Colonic mucosa (tissue), 4 donors: ENCODE measurements at places on chromosomes 4 and X.

- no peak for DNase-seq
Observed at GRCh38 chr4:73761856-73762255, 21.5 kb downstream of the CXCL8 start.

DNA sequence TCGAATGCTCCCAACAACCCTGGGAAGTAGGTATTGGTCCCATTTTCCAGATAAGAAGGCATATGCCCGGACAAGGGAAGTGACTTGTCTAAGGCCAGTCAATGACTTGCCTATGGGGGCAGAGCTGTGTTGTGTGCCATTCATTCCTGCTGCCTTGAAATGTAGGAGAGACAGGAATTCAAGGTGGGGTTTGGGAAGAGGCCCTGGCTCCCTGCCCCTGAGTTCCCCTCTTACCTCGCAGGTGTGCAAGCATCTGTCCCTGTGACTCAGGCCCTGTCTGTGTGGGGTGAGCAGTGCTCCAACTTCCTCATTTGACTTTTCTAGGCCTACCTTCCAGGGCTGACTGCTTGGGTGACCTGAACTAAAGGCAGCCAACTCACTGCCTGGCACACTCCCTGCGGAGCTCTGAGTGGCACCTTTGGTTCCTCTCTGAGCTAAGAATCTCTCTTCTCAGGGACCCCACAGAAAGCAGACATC lies 5.1 kb downstream of the EFNB1 start:
- DNase-seq: peak; percentile 56

GRCh38 chr4:80540349-80540748 lies 204.8 kb downstream of the CFAP299 start:
- no peak for DNase-seq

DNA sequence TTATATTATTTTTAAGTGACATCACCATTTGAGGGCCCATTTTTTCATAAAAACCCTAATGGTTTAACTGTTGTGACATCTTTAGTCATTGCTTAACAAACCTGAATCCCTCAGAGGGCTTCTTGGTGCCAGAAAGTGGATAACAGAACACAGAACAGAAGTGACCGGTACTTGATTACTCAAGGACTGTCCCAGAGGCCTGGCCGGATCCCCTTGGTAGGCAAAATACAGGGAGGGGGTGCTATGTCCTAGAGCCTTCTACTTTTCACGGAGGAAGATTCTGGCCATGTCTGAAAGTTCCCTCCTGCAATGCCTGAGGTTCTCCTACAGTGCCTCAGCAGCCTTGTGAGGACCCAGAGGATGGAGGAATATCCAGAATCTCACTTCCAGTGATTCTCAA lies 94.3 kb upstream of the DCLK2 start:
- DNase-seq: no peak

GRCh38 chr4:179145746-179146525 lies 1703.7 kb upstream of the AGA start:
- no peak for DNase-seq

DNA sequence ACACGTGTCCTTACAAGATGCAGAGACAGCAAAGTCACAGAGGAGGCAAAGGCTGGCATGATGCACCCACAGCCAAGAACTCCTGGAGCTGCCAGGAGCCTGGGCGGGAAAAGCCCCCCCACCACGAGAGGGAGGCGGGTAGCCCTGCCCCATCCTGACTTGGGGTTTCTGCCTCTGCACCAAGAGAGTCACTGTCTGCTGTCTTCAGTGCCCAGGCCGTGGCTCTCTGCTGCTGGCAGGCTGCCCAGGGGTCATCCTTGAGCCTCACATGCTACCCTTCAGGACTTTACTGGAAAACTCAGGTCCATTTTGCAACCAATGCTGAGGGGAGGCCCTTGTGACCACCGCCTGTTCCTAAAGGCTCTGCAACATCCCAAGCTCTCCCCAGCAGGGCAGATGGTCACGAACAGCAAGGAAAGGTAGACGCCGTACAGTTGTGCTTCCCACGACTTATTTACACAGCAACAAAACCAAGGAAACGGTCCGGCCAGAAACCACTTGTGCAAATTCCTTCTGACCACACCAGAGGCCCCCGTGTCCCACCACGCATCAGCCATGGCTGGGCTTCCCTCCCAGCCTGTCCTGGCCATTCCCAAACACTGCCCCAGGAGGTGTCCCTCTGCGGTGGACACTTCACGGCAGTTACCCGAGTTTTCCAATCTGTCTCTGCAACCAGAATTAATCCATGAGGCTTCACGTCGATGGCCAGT lies 56.9 kb downstream of the ACOX3 start:
- no peak for DNase-seq

- DNase-seq: no peak
Observed at GRCh38 chr4:15521442-15522039, 51.9 kb downstream of the CC2D2A start.

- no peak for DNase-seq
Observed at GRCh38 chr4:165210566-165210965, 3.2 kb downstream of the KLHL2 start.

DNA sequence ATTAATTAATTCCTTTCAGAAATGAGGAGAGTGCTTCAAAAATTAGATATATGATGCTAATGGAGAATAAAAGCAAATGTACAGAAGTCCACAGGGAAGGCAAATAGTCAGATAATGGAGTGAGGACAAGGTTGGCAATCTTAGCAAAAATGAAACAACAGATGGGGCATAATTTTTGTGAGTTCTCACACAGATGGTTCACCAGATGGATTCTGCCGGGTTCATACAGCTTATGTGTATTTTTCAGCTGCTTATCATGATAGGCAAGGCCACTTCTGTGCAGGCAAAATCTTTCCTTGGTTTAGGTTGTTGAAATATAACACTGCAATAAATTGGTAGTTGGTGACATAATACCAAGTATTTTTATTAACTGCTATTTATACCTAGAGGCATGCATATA lies 1539.0 kb upstream of the IGFBP7 start:
- no peak for DNase-seq

DNA sequence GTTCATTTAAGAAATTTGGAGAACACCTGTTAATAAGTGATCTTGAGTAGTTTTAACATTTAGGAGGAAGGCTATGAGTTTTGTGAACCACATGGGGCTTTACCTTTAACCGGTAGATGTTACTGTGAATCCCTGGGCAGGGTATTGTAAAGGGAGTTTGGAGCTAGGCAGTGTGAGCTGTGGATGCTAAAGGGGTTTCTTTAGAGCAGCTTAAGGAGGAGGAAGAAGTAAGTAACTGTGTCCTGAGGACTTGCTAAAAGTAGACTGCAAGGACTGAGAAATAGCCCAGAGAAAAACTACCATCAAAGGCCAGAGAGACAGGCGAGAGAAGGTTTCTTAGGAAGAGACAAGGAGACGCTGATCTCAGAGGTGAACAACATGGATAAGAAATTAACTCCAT lies 5.6 kb downstream of the RHOH start:
- DNase-seq: no peak

GRCh38 chr4:33054656-33055196 lies 2334.6 kb downstream of the PCDH7 start:
- no peak for DNase-seq

DNA sequence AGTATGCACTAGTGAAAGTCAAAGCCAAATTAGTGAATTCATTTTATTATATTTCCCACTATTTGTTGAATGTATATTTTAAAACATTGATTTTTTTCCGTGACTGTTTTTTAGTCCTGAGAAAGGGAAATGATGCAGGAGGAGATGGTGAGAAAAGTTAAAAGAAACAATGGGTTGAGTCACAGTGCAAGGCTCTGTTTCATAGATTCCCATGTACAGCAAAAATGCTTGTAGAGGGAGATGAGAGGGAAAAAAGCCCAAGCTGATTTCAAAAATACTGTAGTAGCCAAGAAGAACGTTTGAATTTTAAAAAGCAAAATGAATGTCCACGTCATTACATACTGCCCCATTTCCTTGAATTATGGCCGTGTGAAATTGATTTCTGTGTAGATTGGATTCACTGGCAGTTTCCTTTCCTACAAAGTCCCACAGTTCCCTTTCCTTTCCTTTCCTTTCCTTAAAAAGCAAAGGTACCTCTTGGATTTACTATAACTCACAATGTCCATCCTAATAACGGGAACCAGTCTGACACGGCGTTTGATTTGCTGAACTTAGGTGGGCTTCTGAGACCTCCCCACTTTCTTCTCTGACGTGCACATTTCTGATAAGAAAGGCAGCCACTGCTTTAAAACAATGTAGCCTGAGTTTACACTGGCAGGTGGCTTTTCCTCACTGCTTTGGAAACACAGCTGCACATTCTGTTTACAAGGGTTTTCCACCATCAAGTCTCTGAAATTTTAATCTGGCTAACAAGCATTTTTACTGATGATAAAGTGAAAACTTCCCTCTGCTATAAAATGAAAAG lies 63.7 kb downstream of the SPCS3 start:
- DNase-seq: no peak

DNA sequence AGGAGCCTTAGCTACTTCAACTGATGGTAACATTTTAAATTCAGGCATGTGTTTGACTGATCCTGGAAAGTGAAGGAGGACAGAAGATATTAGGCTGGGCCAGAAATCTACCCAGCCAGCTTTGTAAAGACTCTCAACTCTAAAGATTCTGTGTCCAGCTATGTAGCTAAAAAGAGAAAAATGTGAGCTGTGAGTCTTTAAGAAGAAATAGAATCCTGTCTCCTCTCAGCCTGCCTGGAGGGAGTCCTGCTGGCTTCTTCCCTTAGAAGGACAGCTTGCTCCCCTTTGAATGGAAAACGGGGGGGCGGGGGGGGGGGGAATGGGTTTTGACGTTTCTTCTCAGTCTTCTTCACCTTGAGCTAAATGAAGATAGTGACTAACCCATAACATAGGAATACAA lies 54.3 kb upstream of the INTU start:
- no peak for DNase-seq

GRCh38 chr4:54743562-54743961 lies 85.8 kb downstream of the KIT start:
- no peak for DNase-seq

GRCh38 chr4:18285357-18285756 lies 263.8 kb upstream of the LCORL start:
- DNase-seq: no peak

- DNase-seq: no peak
Observed at GRCh38 chr4:145061318-145061920, 36.6 kb downstream of the ANAPC10 start.

DNA sequence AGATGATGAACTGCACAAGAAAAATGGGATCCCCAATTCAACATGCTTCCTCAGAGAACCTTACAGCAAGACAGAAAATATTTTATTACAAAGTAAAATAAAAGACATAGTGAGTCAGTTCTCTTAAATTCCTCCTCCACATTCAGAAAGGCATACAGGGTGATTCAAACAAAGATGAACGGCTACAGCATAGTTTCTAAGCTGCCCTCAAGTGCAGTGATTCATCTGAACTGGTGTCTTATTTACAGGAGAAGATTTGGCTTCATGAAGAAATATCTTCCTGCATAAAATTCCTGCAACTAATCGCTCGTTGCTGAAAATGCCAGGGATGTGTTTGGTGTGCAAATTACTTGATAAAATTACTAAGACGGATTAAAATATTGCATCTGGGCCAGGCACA lies 103.6 kb downstream of the PRKX start:
- DNase-seq: no peak

DNA sequence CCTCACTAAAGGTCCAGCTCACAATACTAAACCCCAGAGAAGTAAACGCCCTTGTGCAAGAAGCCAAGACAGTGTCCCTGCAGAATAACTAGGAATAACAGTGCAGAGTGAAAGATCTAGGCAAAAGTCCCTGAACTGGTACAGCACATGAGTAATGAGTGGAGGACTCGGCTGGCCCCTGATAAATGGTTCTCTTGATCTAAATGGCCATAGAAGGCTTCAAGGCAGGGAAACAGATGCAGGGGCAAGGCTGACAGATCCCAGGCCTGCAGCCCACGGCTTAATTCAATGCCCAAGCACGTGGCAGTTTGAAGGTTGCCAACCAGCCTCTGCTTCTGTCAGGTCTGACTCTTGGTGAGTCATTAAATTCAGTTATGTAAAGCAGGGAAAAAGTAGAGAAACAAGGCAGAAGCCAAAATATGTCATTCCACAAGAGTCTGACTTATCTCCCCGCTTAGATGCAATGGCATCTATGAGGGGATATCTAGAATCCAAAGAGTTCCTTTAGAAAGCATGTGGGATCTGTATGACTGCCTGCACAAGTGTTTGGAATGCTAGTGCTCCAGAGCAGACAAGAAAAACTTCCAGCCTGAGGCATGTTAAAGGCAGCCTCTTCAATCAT lies 121.3 kb downstream of the PRDM5 start:
- no peak for DNase-seq

- DNase-seq: no peak
Observed at GRCh38 chr4:5032813-5033212, 13.6 kb upstream of the CYTL1 start.

GRCh38 chr4:103032574-103032973 lies 13.1 kb upstream of the SLC9B1 start:
- DNase-seq: no peak

GRCh38 chrX:41958861-41959260 lies 35.5 kb upstream of the CASK start:
- DNase-seq: no peak

DNA sequence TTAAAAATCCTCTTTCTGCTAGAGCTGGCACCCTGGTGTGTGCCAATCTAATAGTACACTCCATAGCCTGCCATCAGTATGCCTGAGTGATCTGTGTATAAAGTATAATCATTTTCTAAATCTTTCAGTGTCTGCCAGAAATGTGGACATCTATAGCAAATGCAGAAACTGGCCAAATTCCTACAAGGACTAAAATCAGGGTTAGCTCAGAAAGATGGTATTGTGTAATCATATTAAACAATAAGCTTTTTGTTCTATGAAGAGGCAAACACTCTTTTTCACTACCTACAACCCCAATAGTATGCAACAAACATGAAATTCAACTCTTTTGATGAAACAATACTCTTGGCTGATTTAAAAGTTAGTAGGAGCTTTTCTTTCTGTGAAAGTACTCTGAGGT lies 7.7 kb upstream of the TXLNG start:
- DNase-seq: no peak

- DNase-seq: no peak
Observed at GRCh38 chr4:64598066-64598465, 188.8 kb upstream of the TECRL start.

GRCh38 chr4:78592088-78592783 lies 40.7 kb downstream of the ANXA3 start:
- peak; percentile 45 for DNase-seq

DNA sequence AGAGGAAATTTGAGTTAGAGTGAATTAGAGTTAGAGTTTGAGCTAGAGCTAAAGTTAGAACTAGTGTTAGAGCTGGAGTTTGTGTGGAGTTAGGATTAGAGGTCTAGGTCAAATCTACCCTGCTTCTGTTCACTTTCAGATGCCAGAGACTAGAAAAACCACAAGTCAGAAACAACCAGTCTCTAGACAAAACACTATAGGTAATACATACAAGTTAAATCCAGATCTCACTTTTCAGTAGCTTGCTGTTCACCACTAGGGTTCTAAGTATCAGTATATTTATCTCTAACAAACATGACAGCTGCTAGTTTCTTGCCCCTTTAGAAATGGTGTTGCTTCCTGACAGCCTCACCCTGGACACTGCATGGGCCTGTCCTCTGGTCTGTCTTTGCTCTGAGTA lies 300.7 kb downstream of the ARAP2 start:
- no peak for DNase-seq

DNA sequence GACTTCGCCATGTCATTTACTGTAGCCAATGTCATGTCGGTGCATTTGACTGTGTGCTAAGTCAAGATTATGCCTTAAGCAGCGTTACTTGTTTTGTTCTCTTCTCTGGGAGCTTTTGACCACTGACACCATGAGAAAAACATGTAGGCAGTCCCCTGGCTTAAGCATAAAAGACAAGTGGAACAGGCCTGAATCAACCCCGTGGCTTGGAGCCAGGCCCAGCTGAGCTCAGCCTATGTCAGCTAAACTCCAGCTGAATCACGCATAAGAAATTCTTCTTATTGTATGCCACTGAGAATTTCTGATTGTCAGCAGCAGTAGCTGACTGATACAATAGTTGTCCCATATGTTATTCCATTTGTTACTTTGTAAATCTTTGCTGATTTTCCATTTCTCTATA lies 261.9 kb downstream of the CBLL2 start:
- DNase-seq: no peak
